ENCODE measurements at places on chromosomes 6 and 20.
A peak's percentile ranks its signal among the peaks of the same experiment; 100 is the strongest.

DNA sequence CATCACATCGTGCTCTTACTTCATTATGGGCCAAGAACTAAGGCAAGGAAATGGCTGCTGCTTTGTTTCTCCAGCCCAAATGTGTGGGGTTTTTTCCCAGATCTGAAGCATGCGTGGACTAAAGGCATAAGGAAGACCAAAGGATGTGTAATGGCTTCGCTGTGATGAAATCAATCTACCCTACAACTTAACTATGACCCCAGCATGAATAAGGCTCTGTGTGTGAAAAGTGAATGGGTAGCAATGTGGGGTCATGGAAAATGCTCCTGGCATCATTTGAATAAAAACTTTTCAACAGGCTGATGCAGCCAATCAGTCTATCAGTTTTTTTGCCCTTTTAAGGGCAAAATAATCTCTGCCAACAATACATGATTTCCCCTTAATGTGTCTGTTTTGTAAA lies 50.3 kb upstream of the ISM1 start:
- DNase-seq, result no peak

GRCh38 chr6:96575359-96575758 lies 12.4 kb downstream of the FHL5 start:
- DNase-seq, result no peak

DNA sequence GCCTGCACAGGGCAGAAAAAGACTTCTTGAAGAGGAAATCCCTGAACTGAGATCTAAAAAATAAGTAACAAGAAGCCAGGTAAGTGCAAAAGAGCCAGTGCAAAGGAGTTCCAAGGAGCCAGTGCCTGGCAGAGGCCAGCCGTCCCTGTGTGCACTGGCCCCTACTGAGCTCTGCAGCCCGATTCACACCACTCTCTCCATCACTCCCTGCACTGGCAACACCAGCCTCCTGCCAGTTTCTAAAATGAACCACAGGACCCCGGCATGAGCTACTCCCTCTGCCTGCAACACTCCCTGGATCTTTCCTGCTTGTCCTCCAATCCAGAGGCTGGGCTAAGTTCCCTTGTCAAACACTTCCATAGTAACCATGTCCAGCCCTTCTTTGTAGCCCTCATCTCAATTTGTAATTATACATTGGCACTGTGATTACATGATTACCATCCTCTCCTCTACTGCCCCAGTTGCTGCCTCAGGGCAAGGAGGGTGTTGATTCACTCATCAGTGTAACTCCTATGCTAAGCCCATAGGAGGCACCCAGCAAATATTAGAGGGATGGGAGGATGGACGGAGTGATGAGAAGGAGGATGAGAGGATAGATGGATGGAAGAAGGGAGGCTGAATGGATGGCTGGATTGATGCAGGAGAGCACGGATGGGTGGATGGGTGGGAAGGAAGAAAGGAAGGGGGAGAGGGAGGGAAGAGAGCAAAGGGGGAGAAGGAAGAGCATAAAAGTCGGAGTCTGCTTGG lies 49.3 kb downstream of the SIRPA start:
- no peak for DNase-seq

GRCh38 chr6:105322499-105323225 lies 80.2 kb downstream of the PREP start:
- no peak for DNase-seq

DNA sequence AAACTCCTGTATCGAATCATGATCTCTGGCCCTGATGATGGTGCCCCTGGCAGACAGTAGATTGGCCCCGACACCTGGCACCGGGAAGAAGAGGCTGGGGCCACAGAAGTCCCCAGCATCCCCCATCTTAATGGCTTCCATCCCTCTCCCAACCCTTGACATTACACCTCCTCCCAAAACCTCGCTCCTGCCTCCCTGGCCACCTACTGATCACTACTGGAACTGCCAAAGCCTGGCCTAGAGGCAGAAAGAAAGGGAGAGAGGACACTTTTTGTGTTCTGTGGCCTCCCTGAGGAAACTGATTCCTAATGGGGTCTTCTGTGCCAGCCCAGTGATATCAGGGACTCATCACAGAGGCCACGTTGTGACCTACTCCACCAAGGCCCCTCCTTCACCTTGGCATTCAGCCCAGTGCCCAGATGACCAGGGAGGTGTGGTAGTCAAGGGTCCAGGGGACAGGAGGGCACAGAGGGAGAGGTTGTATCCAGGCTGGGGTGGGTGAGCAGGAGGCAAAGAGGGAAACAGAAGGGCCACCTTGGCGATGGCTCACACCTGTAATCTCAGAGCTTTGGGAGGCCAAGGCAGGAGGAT lies 6.1 kb downstream of the C20orf173 start:
- DNase-seq, result no peak

DNA sequence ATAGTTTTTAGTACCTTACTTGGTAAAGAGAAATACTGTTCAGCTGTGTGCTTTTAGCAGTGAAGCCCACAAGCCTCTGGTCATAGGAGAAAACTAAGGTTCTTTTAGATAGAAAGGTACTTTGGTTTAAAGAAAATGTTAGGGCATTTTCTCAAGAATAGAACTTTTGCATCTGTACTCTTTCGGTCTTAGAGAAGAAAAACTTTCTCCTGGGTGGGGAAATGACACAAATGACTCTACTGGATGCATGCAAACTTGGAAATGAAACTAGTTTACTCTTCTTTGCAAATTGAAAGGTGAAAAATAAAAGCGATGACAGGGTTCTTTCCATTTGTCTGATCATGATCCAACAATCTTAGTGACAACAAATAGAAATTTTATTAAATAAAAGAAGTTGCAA lies 2.1 kb upstream of the TMEM217 start:
- peak; percentile 50 for DNase-seq

All from lung microvascular endothelial cell (primary cell).